ENCODE measurements at places on chromosomes 7 and 10. TPM values are rescaled to one million over a fixed set of nuclear protein-coding genes. Genes with fewer than 3 reads are reported as not detected.

GRCh38 chr10:50381642-50382041 lies 130.3 kb upstream of the ASAH2 start:
- DNase-seq: no peak
- H3K27ac ChIP-seq: no peak overlapping the region
- peaks cover 19% of the 10 kb centered on the region for H3K4me1 ChIP-seq
- H3K4me3 ChIP-seq: no peak overlapping the region
- H3K27me3 ChIP-seq: no peaks in the 10 kb centered on the region

- DNase-seq: no peak
- H3K27me3 ChIP-seq: no peaks in the 10 kb centered on the region
- H3K4me1 ChIP-seq: peaks cover 3% of the 10 kb centered on the region
- H3K4me3 ChIP-seq: no peak overlapping the region
- H3K27ac ChIP-seq: no peak overlapping the region
Measured at GRCh38 chr7:149267733-149268132, 5.7 kb downstream of the ZNF783 start.

- DNase-seq: no peak
- no peak overlapping the region for H3K4me3 ChIP-seq
- no peaks in the 10 kb centered on the region for H3K36me3 ChIP-seq
- H3K27ac ChIP-seq: no peak overlapping the region
- H3K27me3 ChIP-seq: no peaks in the 10 kb centered on the region
Measured at GRCh38 chr7:127752829-127753228, 100.8 kb downstream of the SND1 start.

DGKB gene
- not detected for total RNA-seq

DNA sequence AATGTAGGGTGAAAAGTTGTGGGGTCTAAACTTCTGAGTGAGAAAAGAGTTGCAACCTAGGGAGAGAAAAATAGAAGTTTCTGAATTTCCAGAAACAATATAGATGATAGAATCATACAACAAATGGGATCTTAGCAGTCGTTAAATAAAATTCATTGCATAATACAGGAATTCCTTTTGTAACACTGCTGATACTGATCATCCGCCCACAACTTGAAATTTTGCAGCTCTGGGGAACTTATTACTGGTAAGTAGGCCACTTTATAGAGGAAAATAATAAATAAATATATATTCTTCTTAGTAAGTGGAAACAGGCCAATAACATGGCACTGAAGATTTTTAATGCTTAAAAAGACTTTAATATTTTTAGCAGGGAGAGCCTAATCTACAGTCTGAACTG lies 81.9 kb upstream of the SMIM30 start:
- H3K36me3 ChIP-seq: no peaks in the 10 kb centered on the region
- no peaks in the 10 kb centered on the region for H3K27me3 ChIP-seq
- H3K4me3 ChIP-seq: no peak overlapping the region

COL28A1 gene
- 2.4 TPM for total RNA-seq

GRCh38 chr10:32317795-32318357 lies 29.1 kb downstream of the EPC1 start:
- H3K27me3 ChIP-seq: no peaks in the 10 kb centered on the region
- no peak overlapping the region for H3K4me3 ChIP-seq

DNA sequence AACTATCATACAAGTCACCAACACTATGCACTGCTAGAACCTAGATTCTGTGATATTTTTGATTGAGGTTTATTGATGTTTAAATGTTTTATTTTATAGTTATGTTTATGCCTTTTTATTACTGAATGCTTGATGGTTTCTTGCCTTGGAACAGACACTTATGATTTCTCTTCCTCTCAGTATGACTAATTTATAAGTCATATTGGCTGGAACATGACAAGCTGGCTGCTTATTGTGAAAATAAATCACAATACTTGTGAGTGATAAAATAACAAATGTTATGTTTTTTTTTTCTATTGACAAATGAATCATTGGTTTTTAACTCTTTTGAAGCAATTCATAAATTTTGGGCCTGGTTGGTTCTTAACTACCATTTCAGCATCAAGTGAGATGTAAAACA lies 142.0 kb upstream of the MALRD1 start:
- no peak overlapping the region for H3K4me3 ChIP-seq
- H3K4me1 ChIP-seq: no peaks in the 10 kb centered on the region
- no peaks in the 10 kb centered on the region for H3K36me3 ChIP-seq
- no peak for DNase-seq

DNA sequence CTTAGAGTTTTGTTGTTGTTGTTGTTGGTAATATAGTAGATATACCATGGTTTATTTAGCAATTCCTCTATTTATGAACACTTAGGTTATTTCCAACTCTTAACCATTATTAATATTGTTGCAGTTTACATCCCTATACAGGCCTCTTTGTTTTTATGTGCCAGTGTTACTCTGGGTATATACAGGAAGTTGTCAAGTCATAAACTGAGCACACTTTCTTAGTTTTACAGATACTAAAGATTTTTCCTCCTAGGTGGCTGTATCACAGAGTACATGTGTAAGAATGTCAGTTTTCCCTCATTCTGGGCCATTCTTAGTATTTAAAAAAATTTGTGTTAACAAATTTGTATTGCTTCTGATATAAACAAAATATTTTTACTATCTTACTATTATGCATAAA lies 128.4 kb downstream of the ARL4A start:
- H3K36me3 ChIP-seq: no peaks in the 10 kb centered on the region
- no peak for DNase-seq
- no peak overlapping the region for H3K27ac ChIP-seq
- no peaks in the 10 kb centered on the region for H3K4me1 ChIP-seq
- no peaks in the 10 kb centered on the region for H3K27me3 ChIP-seq

DNA sequence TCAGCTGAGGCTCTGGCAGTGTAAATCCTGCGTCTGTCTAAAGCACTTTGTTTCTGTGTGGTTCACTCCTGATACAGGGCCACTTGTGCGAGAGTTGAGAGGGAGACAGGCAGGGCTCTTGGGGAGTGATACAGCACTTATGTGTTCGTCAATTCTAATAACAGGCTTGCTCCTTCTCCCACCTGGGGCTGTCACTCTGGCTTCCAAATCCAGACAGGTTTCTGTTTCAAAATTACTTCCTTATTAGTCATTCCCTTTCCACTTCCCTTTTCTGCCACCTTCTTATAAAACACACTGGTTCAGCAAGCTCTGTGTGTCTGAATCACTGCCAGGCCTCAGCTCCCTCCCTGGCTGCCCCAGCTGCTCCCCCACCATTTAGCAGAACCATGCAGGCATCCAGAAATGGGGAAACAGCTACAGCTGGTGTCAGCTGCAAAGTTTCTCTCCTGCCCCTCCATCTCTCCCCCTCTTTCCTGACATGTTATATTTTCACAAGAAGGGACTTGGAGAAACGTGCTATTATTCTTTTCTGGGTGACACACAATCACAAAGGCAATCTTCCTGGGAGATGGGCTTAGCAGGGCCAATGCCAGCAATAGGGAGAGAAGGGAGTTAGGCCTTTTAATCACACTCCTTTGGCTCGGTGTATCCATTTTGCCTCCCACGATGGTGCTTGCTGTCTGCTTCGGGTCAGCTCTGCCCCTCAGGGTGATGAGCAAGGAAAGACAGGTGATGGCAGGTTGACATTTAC lies 58.4 kb upstream of the ZNRF2 start:
- H3K4me3 ChIP-seq: peak overlapping the region; percentile 44
- H3K36me3 ChIP-seq: no peaks in the 10 kb centered on the region
- H3K27me3 ChIP-seq: no peaks in the 10 kb centered on the region
- H3K4me1 ChIP-seq: peaks cover 13% of the 10 kb centered on the region
- no peak for DNase-seq

DNA sequence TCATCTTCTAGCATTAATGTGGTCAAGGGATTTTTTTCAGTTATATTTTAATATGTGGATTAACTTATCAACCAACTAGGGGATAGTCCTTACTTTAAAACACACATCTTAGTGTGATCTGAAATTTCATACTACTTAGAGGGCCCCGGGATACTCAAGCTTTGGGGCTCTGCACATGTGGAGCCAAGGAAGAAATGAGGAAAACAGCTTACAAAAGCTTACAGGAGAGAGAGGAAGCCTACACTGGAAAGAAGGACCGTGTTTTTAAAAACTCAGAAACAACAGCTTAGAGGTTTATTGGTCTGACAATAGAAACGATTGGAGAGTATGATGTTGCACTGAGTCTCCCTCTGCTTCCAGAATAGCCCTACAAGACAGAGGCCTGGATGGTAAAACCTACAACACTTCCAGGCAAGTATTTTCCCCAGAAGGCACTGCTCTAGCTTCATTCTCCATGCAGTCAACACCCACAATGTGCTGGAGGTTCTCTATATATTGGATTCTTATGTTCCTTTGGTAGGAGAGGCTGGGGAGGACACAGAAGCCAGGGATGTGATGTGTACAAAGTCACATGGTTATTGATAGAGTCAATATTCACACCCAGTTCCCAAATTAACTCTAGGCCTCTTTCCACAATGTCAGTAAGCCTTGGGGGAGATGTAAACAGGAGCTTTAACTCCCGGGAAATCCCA lies 47.3 kb downstream of the JCAD start:
- no peak overlapping the region for H3K4me3 ChIP-seq
- no peaks in the 10 kb centered on the region for H3K27me3 ChIP-seq
- H3K36me3 ChIP-seq: no peaks in the 10 kb centered on the region
- DNase-seq: no peak
- peaks cover 17% of the 10 kb centered on the region for H3K4me1 ChIP-seq

DNA sequence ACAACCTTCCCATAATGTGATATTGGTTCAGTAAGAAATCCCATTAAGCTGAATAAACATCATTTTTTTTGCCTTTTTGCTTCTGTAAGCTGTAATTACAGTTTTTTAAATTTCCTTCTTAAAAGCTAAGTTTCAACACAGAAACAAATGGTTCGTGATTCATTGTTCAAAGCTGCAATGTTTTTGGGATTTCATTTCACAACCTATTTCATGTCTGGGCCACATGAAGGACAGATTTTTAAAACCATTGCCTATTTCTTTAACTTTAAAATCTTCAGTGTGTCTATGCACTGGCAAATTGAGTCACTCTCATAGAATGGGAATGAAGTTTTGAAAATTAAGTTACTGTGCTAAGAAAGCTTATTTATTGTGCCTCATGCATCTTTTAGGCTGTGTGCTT lies 66.9 kb downstream of the TFPI2 start:
- no peaks in the 10 kb centered on the region for H3K27me3 ChIP-seq
- no peak overlapping the region for H3K27ac ChIP-seq
- H3K4me3 ChIP-seq: no peak overlapping the region
- no peaks in the 10 kb centered on the region for H3K36me3 ChIP-seq
- no peaks in the 10 kb centered on the region for H3K4me1 ChIP-seq

DNA sequence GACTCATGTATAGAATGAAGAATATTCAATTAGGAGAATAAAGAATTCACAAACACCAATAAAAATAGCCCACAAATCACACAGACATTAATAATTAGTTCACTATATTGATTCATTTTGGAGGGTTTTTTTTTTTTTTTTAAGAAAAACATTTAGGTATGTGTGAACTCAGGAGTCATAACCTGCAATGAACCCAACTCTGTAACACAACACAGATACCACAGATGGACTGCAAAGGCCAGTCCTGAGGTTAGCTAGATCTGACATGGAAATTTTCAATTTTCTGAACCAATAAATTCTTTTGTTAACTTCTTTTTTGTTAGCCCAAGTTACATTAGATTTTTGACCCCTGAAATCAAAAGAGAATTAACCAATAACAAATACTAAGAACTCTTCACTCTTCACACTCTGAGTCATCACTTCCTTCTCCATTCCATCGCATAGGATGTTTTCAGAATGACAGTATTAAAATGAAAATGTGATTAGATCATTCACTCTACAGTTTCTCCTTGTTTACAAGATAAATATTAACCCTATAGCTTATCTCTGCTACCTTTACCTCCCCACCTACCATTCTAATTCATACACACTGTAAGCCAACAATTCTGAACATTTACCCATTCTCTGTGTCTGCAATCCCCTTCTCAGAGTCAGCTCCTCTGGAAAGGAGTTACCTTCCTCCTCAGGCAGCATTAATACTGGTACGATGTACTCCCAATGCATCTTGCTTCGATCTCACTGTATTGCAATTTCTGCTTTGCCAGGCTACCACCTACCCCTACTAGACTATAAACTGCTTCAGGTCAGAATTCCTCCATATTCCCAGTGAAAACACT lies 141.5 kb downstream of the LRRN3 start:
- no peaks in the 10 kb centered on the region for H3K4me1 ChIP-seq
- no peaks in the 10 kb centered on the region for H3K27me3 ChIP-seq
- no peak overlapping the region for H3K4me3 ChIP-seq

GRCh38 chr7:78265486-78265885 lies 466.9 kb downstream of the PHTF2 start:
- no peaks in the 10 kb centered on the region for H3K36me3 ChIP-seq
- no peaks in the 10 kb centered on the region for H3K4me1 ChIP-seq
- no peak for DNase-seq
- H3K4me3 ChIP-seq: no peak overlapping the region
- H3K27ac ChIP-seq: no peak overlapping the region
- no peaks in the 10 kb centered on the region for H3K27me3 ChIP-seq

MYOZ1 gene
- total RNA-seq: 5.9 TPM

PAX4 gene
- total RNA-seq: not detected

DNA sequence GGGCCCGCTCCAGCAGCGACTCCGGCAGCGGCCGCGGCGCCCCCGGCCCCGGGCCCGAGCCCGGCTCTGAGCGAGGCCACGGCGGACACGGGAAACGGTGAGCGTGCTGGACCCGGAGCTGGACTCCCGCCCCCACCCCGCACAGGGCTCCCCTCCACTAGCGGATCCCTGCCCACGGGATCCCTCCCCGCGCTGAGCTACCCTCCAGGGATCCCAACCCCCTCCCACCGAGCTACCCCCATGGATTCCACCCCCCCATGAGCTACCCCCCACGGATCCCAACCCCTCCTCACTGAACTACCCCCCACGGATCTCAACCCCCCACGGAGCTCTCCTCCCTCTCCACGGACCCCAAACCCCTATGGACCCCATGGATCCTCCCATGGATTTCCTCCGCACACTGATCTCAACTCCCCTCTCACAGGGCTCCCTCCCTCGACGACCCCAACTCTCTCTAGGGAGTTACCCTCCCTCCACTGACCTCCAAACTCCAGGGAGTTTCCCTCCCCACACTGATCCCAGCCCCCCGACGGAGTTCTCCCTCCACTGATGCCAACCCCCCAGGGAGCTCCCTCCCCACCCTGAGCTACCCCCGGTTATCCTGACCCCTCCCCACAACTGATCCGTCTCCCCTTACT lies 20.6 kb upstream of the HSPB1 start:
- no peaks in the 10 kb centered on the region for H3K36me3 ChIP-seq
- H3K27ac ChIP-seq: no peak overlapping the region
- H3K27me3 ChIP-seq: no peaks in the 10 kb centered on the region
- DNase-seq: no peak

GRCh38 chr7:157278791-157279724 lies 57.7 kb upstream of the DNAJB6 start:
- no peak for DNase-seq
- no peaks in the 10 kb centered on the region for H3K27me3 ChIP-seq
- H3K27ac ChIP-seq: no peak overlapping the region
- peak overlapping the region; percentile 77 for H3K4me3 ChIP-seq
- peaks cover 11% of the 10 kb centered on the region for H3K4me1 ChIP-seq
